Fibroblast of skin of abdomen (primary cell): ENCODE measurements at places on chromosomes 12 and 14.

DNA sequence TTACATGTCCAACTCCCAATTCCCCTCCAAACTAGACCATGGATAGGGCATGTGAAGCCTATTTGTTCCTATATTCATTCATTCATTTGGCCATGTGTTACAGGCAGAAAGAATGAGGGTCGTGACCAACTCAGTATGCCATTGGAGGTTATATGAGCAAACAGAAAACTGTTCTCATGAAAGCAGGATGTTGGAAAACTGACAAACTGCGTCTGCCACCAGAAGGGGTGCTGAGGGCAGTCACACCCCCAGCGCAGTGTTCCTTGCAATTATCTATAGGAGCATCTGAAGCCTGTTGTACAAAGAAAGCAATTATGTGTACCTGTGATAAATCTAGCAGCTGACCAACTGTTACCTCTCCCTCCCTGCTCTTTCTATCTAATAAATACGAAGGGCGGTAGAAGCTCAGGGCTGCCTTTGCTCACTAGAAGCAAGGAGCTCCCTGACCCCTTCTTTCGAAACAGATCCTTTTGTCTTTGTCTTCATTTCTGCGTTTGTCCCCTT lies 21.1 kb downstream of the ENTPD5 start:
- DNase-seq: no peak

DNA sequence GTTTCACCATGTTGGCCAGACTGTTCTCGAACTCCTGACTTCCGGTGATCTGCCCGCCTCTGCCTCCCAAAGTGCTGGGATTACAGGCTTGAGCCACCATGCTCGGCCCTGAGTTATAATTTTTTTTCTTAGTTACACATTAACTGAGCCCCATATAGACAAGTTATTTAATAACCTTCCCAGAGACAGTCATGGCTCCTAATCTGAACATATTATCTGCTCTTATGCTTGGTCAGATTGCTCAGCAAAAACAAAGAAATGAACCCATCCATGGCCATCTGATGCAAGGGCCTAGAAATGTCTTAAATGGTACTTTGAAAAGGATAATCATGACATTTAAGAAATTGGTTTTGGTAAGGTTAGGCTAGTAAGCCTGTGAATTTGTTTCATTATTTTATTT lies 13.0 kb downstream of the SAMD15 start:
- DNase-seq: no peak

DNA sequence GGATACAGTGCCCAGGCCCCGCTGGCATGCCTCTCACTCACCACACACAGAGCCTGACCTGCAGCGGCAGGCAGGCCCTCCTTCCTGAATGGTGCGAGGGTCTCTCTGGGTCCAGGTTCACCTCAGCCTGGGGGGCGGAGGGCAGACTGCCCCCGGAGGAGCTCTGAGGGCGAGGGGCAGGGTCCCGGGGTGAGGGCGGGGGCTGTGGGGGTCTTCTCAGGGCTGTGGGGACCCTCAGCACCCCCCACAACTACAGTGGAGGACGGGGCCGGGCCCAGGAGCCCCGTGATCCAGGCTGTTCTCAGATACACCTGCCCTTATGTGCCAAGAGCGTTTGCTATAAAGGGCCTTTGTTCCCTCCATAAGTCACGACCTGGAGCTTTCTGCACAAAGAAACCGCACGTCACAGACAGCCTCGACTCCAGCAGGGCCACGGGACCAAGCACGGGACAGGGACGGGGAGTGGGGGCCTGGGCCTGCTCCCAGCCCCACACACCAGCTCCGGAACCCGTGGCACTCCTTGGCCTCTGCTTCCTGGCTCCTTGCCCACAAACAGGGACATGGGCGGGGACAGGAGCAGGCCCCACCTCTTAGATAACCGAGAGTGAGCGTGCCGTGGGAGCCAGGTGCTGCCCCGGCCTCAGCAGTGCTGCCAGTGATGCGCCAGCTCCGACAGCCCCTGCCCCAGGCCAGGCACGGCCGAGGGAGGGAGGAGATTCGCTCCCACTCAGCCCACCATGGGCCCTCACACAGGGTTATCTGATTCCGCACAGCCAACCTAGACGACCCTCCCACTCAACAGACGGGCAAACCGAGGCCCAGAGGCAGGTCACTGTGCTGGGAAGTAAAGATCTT lies 101.9 kb downstream of the RFLNA start:
- DNase-seq: no peak

DNA sequence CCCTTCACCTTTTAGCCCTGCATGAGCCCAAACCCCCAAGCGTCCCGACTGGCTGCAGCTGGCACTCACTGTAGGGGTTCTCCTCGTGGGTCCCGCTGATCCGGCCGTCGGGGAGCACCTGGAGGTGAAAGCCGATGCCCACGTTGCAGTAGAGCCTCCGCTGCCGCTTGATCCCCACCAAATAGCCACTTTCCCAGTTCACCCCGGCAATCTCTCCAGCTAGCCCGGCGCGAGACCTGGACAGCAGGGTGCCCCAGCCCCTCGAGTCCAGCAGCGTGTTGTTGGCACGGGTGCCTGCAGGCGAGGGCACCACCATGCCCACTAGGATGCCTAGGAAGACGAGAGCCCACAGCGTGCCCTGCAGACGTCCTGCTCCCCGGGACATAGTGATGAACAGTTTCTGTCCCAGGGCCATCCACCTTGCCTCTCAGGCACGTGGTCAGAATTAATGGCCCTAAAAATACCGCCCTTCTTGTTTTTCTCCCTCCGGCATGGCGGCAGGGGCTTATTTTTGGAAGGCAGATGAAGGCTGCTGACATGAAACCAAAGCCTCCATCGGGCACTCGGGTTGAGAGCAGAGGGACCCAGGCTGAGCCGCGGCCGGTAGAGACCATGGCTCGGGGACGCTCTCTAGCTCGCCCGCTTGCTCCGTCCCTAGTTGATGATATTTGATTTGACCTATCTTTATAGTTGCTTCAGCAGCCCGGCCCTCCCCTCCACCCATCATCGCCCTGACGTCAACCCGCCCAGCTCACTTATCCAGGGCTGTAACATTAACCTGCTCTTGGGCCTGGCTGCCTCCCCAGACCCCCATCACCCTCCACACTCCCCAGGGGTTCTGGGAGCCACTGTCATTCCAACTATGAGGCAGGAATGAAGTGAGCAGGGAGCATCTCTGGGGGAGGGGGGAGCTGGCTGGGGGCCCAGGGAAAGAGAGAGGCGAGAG lies at the start of gene FGF6:
TSS of gene FGF6 (minus strand) at position 660 of the 946 bp plus-strand sequence. CDS start at position 415, 245 bp downstream.
- no peak for DNase-seq

DNA sequence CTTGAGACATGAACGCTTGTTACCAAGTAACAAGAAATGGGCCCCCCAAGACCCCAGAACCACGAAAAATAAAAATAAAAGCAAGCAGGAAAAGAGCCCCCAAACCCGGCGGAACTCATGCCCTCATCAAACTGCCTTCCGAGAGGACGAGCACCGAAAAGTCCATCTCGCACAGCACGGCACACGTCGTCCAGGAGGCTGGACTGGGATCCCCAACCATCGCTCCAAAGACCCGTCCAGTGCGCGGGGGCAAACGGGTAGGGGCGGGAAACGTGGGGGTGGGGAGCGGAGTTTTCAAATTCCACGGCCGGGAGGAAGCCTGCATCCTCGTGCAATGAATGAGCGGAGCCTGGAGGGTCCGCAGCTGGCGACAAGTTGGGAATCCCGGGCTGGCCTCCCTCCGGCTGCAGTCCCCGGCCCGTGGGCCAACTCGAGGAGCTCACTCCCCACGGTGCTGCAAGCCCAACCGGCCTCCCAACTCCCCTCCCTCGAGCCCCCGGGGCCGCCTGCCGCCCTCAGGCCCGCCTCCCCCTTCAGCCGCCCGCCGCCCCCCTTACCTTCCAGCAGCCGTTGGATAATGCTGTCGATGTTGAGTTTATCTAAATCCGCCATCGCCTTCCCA lies 484 bp downstream of the PPP1CC start:
- no peak for DNase-seq

DNA sequence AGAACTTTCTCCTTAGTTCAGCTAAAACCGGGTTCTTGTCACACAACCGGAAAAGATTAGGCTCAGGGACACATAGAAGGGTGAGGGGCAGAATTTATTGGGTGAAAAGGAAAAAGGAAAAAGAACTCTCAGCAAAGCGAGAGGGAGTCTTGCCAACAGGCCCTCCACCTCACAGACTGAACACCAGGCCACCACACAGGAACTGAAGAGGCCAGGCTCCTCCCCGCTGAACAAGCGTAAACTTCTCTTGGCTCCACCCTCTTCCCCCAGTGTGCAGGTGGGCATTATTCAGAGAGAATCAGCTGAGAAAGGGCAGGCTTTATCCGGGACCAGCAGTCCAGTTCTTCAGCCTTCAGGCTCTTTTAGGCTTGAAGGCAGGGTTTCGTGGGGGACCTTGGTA lies 125.6 kb upstream of the FGD4 start:
- DNase-seq: no peak

GRCh38 chr12:92516277-92516600 lies 186.6 kb upstream of the PLEKHG7 start:
- no peak for DNase-seq

DNA sequence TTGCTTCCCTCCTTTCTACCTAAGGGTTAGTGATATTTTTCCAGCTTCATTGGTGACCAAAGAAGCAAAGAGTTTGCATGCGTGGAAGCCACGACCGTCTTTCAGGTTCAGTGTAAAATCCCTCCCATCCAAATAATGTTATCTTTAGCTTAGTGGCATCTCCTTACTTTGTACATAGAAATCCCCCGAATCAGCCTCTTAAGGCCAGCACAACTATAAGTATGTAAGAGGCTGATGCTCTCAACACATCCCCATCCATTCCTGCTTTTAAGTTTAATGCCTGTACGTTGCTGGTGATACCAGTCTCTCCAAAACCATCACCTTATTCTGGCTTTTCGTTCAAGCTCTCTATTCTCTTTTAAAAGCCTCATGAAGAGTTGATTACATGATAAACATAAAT lies 14.6 kb downstream of the CDKN1B start:
- DNase-seq: no peak

DNA sequence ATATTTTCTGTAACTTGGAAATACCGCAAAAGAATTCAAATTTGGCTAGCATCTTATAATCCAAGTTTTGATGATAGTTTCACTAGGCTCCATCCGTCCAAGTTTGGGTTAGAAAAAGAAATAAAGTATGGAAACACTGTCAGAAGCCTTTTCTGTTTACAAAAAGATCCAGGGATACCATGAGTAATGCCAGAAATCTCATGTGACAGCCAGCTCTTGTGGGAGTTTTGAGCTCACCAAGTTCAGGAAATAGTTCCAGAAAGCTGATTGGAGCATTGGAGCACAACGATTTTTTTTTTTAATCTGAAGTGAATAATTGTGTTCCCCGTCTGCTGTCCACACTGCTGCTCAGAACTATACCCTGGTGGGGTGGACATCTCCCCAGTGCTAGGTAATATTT lies 229.7 kb upstream of the NPAS3 start:
- peak; percentile 83 for DNase-seq

GRCh38 chr12:54222609-54223008 lies 33.8 kb upstream of the SMUG1 start:
- peak; percentile 97 for DNase-seq

GRCh38 chr12:100485983-100486382 lies 12.3 kb downstream of the NR1H4 start:
- no peak for DNase-seq

GRCh38 chr12:46569826-46570439 lies 197.4 kb upstream of the SLC38A2 start:
- no peak for DNase-seq

- DNase-seq: no peak
These were observed 14.7 kb upstream of the EPYC start for GRCh38 chr12:91019455-91019854.

DNA sequence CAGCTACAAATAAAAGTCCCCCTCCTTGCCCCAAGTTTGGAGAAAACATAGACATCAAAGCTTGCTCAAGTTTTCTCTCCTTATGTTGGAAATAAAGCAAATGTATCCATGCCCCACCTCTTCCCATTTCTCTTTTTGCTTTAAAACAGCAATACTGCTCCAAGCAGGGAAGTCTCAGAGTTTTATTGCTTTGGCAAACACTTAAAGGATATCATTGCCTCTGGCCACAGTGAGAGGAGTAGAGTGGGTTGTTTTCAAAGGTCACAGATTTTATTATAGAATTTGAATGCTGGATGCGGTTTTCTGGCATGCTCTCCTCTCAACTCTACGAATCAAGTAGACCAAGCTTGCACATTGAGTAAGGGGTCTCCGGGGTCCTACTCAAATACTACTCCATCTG lies 149.7 kb downstream of the TTC7B start:
- DNase-seq: no peak

- DNase-seq: peak; percentile 50
These were observed 520 bp downstream of the CSRP2 start for GRCh38 chr12:76878099-76878898.

DNA sequence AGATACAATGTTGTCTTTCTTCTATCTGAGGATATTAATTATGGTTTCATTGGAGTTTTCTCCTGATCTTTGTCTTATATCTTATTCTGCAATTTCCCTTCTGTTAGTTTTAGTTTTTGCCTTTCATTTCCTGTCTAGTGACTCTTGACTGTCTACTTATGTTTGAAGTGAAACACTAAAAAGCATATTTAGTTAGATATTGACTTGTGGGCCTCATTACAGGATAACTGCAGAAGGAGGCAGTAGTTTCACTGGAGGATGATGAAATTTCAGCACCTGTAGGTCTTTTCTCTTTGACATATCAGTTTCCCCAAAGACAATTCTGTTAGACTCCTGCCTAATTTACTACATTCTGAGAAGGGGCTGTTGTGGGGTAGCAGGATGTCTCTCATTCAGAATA lies 97.5 kb upstream of the NEDD1 start:
- no peak for DNase-seq

DNA sequence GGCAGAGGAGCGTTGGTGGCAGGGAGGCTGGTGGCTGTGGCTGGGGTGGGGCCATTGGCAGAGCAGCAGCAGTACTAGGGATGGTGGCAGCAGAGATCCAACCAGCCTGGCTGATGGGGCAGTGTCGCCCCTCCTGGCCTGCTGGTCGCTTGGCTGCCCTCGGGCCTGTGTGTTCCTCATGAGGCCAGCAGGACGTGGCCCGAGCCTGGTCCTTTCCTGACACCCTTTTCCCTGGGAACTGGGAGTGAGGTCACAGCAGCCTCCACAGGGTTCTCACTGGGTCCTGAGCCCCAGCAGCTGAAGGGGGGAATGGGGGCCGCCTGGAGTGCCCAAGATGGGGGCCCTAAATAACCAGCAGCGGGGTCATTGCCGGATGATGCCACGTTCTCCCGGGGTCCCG lies 46.1 kb downstream of the KIF26A start:
- no peak for DNase-seq

GRCh38 chr12:619346-619745 lies 43.9 kb downstream of the NINJ2 start:
- no peak for DNase-seq

DNA sequence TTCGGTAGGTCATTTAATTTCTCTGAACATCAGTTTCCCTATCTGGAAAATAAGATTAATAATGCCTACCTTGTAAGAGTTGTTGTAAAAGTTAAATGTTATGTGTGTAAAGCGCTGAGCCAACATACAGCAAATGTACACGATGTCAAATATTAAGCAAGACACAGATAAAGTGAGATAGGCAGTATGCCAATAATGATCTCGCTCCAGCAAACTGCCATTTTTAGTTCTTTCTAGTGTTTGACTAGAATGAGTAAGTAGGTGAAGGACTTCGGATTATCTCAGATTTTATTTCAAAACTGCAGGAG lies 840 bp downstream of the DHRS7 start:
- DNase-seq: no peak

GRCh38 chr12:52580496-52580895 lies 6.9 kb upstream of the KRT74 start:
- DNase-seq: no peak

- DNase-seq: no peak
These were observed 13.3 kb upstream of the TCL1A start for GRCh38 chr14:95727056-95727700.

- no peak for DNase-seq
These were observed 36.9 kb upstream of the CCDC198 start for GRCh38 chr14:57530571-57530970.
